Activated naive CD4-positive, alpha-beta T cell treated with anti-CD3 and anti-CD28 coated beads, Interleukin-2, amount 10 ng/mL, durations not matched to agents 7 days and 5 days (primary cell): ENCODE measurements at places on chromosomes 5 and 9.

- no peak for DNase-seq
These were observed 12.3 kb upstream of the SUSD1 start for GRCh38 chr9:112187404-112187803.

GRCh38 chr5:107364443-107365319 is 306.1 kb downstream of the EFNA5 start:
- no peak for DNase-seq

DNA sequence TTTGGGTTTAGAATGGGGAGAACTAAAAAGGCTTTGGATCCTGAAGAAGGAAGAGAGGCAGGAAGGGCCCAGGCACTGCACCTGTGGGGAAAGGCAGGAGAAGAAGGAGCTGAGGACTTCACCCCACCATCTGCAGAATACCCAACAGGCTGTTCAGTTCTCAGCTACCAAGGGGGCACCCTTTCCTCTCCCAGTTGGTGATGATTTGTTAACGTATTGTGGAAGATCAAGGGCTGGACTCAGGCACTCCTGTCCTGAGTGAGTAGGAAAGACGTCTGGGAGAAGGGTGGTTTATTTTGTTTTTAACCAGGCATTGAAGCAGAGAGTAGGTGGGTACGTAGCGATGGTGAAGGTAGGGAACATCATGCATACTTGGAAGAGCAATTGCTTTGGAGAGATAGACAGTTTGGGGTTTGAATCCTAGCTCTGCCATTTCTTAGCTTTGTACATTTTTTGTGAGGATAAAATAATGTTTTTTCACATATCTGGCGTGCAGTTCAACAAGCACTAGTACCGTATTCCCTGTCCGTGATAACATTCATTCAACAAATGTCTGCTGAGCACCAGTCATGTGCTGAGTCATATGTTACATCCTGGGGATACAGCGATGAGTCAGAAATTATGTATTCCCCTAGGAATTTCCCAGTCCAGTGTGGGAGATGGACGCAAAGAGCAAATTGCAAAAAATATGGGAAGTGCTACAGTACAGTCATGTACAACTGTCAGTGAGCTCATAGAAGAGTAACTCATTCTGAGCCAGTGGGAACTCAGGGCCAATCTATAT is 2.1 kb downstream of the MSANTD3 start:
- no peak for DNase-seq

GRCh38 chr9:69483886-69484422 is 158.9 kb downstream of the ENTREP1 start:
- DNase-seq = no peak
